ENCODE measurements at places on chromosomes 4 and X.

- DNase-seq = no peak
Observed at GRCh38 chrX:46255046-46255445, 290.2 kb downstream of the ZNF674 start.

GRCh38 chr4:56803471-56803870 is 18.0 kb downstream of the SPINK2 start:
- DNase-seq = no peak

DNA sequence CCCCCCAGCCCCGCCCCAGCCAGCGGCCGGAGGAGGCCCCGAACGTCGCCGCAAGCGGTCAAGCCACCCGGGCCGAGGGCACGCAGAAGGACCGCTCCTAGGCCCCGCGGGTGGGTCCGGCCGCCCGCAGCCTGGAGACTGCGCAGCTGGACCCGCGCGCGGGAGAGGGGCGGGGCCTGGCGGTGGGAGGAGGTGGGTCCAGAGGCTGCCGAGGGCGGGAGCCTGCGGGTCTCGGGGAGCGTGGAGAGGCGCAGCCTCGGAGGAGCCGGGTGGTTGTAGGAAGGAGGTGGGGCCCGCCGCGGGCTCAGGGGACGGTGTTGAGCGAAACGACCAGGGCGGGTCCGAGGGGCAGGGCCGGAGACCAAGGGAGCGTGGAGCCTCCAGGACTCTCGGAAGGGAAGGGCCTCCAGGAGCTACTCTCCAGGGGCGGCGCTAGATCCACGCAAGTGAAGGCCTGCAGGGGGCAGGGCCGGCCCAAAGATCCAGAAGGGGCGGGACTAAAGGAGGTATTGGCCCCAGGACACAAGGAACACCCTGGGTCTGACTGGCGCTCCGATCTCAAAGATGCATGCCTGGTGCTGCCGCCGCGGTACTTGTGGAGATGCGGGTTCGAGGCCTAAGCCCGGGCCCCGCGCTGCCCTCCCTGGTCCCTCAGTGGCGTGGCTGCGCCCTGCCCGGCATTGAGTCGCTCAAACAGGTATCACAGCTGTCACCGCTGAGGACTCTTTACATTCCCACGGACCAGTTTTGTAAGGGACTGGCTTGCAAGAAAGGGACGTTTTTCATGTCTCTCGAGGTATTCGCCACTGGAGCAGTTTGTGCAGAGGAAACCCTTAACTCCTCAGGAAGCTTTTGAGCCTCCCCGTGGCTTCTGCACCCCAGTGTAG is 5.9 kb downstream of the TIMM17B start:
- peak; percentile 78 for DNase-seq

DNA sequence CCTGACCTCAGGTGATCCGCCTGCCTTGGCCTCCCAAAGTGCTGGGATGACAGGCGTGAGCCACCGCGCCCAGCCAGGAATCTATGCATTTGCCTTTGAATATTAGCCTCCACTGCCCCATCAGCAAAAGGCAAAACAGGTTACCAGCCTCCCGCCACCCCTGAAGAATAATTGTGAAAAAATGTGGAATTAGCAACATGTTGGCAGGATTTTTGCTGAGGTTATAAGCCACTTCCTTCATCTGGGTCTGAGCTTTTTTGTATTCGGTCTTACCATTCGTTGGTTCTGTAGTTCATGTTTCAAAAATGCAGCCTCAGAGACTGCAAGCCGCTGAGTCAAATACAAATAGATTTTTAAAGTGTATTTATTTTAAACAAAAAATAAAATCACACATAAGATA is 44.2 kb upstream of the SHOX start:
- DNase-seq = peak; percentile 20

- no peak for DNase-seq
Observed at GRCh38 chr4:134787315-134787714, 585.7 kb upstream of the PABPC4L start.

DNA sequence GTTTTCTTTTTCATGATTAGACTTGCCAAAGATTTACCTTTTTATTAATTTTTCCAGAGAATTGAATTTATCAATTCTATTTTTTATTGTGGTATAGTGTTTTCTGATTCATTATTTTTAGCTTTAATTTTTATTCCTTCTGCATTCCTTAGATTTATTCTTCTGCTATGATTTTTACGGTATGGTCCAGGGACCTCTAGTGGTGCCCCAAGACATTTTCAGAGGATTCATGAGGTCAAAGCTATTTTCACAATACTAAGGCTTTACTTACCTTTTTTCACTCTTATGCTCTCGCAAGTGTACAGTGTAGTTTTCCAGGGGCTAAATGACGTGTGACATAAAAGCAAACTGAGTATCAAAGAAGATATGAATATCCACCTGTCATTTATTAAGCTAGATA is 8.0 kb downstream of the RADX start:
- DNase-seq = no peak

- DNase-seq = no peak
Observed at GRCh38 chr4:185637163-185637875, 102.0 kb upstream of the PDLIM3 start.

GRCh38 chr4:179097741-179098140 is 1655.5 kb upstream of the AGA start:
- DNase-seq = no peak

- no peak for DNase-seq
Observed at GRCh38 chr4:10031668-10032590, 10.6 kb upstream of the SLC2A9 start.

GRCh38 chrX:35670889-35671288 is 127.3 kb upstream of the MAGEB16 start:
- no peak for DNase-seq

DNA sequence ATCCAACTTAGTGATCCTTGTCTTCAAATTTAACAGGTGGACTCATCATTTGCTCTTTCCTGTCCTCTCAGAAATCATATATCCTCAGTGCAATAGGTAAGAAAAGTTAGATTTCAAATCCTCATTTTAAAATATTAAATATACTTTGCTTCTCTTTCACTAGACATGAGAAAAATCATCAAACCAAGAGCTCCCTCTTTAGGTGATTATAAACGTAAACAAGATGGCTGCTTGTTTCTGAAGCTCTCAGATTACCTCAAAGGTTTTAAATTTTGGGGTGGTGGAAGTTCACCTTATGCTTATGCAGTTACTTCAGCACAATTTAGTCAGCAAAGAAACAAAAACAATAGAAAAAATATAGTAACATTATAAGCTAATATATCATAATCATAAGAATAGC is 27.3 kb downstream of the CSN3 start:
- DNase-seq = no peak

DNA sequence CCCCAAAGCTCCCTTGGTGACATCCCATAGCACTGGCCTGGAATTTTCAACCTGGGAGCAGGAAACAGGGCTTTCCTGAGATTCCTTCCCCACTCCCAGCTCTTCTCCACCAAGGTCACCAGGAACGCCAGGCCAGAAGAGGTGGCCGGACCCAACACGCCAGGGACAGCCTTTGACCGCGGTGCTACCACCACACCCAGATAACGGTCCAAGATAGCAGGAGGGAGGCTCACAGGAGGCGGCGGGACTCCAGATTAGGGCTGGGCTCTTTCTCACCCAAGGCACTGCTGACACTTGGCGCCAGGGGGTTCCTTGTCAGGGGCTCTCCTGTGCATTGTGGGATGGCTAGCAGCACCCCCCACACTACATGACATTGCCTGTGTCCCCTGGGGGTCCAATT is 22.9 kb downstream of the ZFYVE28 start:
- no peak for DNase-seq

DNA sequence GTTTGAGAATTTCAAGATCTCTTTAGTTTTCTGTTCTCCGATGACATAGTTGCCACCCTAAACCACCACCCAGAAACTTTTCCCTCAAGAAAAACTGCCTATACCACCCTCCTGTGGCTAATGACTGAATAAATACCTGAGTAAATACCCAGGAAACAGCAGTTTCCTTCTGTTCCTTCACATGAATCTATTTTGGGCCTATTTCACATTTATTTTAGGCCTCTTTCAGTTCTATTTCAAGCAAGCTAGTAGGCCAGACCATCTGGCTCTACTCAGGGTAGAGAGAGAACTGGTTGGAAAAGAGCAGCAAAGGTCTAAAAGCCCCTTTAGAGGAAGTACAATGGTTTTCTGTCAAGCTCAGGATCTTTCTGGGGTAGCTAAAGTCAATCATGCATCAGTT is 23.4 kb downstream of the ARHGEF9 start:
- DNase-seq = no peak

DNA sequence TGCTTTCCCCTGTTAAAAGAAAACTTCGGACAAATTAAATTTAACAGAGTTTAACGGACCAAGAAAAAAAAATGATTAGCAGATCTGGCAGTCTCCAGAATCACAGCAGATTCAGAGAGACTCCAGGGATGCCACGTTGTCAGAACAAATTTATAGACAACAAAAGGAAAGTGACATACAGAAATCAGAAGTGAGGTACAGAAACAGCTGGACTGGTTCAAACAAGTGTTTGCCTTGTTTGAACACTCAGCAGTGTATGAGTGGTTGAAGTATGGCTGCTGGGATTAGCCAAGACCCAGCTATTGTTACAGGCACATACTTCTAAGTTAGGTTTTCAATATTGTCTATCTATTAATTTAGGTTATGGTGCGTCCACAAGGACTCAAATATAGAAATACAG is 19.1 kb downstream of the PIR start:
- no peak for DNase-seq

- DNase-seq = no peak
Observed at GRCh38 chr4:37666625-37667071, 19.5 kb downstream of the RELL1 start.

DNA sequence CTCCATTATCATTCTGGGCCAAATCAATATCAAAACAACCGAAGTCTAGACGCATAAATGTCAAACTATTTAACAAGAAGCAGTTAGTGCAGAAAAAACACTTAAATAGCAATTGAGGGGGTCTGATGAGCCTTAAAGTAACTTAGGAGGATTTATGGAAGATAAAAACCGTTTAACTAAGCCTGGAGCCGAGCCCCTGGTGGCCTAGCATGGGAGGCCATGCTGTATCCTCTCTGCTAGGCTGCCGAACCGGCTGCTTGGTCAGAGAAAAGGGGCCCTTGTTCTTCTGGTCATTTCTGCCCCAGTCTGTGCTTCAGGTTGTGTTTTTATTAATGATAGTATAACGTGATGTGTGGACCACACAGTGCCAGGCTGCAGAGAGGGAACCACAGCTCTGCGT is 72.4 kb downstream of the CPZ start:
- no peak for DNase-seq

DNA sequence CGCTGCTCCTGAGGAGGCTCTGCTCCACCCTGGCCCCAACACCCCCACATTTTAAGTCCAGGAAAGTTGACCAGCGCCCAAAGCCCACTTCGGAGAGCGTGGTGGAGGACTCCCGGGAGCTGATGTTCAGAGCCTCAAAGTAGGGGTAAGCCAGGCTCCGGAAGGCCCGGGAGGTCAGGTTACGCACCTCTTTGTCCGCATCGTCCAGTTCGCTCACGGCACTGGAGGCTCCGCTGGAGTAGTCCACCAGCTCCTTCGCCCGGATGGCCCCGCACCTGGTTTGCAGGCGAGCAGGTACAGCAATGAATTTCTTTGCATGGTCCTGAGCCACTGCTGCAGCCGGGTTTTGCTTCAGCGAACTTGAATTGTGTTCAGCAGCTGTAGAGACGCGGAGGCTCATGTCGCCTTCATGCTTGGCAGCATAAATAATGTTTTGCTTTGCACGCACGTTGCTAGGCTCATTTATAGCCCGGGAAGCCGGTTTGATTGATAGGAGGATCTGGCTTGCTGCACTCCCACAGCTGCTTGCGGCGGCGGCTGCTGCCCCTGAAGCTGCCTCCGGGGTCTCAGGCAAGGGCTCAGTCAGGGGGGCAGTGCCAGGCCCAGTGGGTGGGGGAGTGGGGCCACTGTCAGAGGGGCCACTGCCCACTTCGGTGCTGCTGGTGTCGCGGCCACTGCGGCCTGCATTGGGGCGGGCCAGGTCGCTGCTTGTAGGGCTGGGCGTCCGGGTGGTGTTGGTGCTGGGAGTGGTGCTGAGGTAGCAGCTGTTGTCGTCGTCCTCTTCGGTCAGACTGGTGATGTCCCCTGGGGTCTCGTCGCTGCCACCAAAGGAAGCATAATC is 4.8 kb downstream of the C4orf54 start:
- peak; percentile 81 for DNase-seq

- DNase-seq = no peak
Observed at GRCh38 chr4:139782926-139783522, 117.4 kb downstream of the MGST2 start.

DNA sequence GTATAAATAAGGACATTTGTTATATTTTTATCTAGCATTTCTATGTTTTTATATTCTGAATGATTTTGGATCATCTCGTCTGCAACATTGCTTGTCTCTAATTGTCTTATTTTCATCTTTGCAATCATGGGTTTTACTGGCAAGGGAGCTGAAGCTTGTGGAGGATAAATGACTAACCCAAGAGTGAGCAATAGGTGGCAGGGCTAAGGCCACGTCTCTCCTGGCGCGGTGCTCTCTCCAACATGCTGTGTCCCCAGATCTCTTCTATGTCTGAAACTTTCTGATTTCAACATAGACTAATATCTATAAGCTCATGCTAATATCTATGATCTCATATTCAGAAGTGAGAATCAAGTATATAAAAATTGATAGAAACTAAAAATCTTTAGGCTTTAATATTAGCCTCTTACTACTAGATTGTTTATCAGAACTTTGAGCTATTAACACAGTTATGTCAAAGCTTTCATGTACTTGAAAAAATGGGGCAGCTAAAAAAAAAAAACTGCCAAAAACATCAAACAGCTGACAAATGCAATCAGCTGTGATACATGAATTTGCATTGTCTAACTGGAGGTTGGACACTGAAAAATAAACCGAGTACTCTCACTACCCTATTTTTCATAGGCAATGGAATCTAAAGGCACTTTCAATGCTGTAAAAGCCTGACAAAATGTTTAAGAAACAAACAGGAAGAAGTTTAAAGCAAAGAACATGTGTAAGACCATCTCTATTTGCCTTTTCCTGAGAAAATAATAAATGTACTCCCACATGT is 169.2 kb downstream of the TMA16 start:
- DNase-seq = no peak

DNA sequence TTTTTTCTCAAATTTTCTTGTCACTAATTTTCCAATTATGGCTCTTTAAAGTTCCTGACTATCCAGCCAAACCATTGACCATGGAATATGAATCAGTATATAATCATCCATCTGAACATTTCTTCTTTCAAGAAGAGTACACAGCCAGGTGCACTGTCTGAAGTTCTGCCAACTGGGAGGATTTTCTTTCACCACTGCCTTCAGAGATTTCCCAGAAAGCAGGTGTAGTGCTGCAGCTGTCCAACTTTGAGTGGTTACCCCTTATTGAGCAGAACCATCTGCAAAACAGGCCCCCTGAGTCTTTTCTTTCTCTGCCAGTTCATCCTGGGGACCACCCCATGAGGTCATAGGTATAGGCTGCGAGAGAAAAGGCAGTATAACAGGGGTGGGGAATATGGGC is 1213.2 kb downstream of the RAPGEF2 start:
- DNase-seq = no peak

DNA sequence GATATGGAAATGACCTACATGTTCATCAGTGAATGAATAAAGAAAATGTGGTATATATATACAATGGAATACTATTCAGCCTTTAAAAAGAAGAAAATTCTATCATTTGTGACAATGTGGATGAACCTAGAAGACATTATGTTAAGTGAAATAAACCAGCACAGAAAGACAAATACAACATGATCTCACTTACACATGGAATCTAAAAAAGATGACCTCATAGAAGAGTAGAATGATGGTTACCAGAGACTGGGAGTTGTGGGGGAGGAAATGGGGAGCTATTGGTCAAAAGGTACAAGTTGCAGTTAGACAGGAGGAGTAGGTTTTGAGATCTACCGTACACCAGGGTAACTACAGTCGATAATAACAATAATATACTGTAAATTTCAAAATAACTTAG is 51.5 kb downstream of the WNK3 start:
- no peak for DNase-seq

GRCh38 chr4:46993075-46994006 is at the start of gene GABRA4:
Gene GABRA4 (minus strand): TSS chr4:46993581. CDS start chr4:46993424, 157 bp downstream.
- DNase-seq = no peak

Data from left forelimb (tissue), 1 donor.